Spinal cord (tissue), 10 donors: ENCODE measurements at places on chromosomes 2 and 18.
A peak's percentile ranks its signal among the peaks of the same experiment; 100 is the strongest.

DNA sequence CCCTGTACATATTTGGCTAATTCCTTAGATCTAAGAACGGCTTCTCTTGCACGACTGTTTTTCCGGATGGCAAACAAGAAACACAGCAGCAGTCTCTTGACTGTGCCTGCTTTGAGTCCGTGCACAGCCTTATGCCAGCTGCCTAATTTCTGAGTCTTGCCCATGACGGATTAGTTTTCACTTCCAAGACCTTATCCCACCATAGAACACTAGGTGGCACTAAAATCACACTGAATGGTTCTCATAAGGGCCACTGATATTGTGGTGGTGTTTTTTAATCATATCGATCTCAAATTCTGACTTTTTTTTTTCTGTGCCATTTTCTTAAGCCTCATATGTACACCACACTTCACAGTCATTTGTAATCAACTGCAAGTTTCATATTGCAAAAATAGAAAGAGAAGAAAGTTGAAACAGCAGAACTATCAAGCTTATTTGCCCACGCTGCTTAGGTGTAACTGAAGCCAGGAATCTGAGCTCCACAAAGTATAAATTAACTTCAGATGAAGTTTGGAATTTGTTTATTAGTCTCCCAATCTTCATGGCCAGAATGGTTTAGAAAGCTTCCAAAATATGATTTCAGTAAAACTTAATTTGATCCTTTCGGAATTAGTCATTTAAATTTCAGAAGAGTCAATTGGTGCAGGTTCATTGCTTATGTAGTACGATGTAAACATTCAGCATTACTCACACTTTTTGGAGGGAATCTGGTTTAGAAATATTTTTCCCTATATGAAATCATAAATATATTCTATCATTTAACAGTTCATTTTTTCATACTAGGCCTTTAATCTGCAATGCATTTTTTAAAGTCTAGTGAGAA lies 45.5 kb upstream of the SCN7A start:
- peak; percentile 95 for DNase-seq

- DNase-seq = no peak
Measured at GRCh38 chr2:144358979-144359541, 160.9 kb downstream of the ZEB2 start.

DNA sequence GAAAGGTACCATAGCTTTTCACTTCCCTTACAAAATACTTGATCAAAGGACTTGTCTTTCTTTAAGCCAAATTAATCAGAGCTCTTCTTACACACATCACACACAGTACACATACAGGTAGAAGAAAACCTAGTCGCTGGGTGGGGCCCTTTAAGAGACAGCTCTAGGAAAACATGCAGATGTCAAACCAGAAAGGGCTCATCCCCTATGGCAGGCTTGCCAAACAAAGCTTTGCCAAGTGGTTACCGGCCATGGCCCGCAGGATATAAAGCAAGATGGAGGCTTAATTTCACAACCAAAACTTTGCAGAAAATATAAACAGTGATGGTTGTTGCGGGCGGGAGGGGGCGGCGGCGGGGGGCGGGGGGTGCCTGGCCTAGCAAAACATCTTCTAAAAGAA lies 2156.0 kb upstream of the PIK3C3 start:
- no peak for DNase-seq

DNA sequence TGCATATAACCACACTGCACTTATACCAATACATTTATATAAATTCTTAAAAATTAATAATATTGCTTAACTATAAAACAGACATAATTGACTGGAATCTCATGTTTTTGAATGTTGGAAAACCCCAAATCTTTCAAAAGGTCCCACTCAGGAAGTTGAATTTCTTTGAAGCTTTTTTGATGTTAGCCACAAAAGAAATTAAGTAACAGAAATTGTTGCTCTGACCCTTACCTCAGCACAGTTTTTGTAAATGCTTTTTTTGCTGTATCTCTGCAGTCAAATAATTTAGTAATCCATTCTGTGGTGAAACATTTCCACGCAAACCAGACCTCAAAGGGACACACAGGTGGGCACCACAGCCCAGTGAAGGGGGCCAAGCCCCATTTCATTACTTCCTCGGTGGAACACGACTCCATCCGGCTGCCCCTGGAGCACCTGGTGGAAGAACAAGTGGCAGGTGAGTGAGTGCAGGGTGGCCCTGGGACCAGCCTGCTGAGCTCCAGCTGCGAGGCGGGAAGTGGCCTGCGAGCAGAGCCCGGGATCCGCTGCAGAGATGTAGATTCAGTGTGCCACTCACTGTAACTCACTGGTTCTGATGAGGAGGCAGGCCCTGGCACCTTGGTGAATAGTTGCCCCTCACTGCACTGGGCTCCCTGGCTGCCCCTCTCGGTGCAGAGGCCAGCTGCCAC lies 8.4 kb downstream of the SCLY start:
- DNase-seq = no peak

GRCh38 chr2:70356941-70357683 lies 55.2 kb upstream of the FAM136A start:
- no peak for DNase-seq

DNA sequence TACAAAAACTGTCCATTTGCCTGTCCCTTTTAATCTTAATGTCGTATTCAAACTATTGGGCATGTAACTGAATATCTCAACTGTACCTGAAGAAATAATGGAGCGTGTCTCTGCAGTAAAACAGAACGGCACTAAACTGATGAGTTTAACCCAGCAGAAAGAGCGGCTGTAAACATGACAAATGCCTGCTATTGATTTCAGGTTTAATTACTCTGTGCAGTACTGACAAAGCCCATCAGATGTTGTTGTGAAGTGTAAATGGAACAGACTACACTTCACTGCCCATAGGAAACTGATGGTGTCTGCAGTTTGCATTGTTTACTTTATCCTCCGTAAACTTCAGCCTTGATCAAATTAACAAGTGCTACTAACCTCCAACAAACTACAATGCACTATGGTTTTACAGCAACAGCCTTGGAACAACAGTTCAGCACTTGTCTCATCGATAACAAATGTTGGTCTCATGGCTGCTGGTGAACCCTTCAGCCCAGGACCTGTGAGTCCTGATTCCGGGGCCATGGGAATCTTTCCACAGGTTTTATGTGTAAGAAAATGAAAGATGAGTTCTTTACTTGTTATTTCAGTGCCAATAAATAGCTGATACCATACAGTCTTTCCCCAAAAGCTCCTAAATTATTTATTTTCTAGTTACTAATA lies 316.5 kb downstream of the CCDC178 start:
- no peak for DNase-seq

- DNase-seq = no peak
Measured at GRCh38 chr2:231676243-231676642, 32.1 kb upstream of the PTMA start.

DNA sequence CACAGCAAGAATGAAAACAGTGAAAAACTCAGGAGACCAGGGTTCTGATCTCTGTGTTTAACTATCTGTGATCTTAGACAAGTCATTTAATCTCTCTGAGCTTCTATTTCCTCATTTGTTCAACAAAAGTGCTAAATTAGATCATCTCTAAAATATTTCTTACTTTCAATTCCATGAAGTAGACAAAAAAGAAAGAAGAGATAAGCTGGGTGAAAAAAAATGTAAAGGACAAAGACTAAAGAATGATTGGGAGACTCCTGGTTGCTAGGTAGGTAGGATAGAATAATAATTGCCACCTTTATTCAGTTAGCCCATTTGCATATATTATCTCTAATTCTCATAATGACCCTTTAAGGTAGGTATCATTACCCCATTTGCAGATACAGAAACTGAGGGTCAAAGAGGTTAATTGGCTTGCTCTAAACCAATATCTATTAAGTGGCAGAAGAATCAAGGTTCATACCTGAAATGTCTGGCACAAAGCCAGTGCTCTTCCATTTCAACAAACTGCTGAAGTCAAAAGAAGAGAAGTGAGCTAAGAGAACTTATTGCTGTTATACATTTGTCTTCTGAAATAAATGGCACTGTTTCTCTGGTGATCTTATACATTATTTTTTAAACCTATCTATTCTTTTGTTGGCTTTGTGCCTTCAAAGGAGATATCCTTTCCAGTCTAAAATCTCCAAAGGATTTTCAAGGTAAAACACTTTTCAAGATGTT lies 141.7 kb downstream of the OTX1 start:
- DNase-seq = peak; percentile 25

GRCh38 chr18:43389163-43389562 lies 111.9 kb upstream of the SYT4 start:
- no peak for DNase-seq

DNA sequence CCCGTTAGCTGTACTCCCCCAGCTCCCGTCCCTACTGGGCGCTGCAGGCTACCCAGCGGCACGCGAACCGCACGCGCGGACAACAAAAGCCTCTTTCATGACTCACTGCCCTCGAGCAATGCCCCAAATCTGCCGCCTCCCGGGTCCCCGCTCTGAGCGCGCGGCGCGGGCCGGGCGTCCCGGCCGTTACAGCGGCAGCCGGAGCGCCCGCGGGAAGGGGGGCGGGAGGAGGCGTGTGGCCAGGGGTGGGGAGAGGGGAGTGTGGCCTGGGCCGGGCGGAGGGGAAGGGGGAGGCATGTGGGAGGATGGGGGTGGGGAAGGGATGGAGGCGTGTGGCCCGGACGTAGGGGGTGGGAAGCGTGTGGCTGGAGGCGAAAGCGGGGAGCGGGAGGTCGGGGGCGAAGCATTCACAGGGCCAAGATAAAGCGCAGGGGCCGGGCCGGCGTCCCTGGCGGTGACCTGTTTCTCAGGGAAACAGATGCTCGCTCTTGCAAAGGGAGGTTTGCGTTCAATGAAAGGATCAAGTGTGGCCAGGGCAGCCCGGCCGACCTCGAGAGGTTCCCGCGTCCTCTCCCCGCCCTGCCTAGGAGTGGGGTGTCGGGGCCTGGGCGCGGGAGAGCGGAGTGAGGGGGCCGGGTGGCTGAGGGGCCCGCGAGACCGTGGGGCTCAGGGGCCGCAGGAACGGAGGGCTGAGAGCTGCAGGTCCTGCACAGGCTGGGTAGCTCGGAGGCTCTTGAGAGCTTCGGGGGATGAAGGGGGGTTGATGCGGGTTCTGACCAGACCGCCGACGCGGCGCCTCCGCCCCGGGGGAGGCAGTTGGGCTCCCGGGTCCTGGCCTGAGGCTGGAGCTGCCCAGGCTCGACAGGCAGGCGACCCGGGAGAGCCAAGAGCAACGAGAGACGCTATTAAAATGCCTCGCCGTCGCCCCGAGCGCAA lies 3.5 kb upstream of the NEUROD1 start:
- no peak for DNase-seq

DNA sequence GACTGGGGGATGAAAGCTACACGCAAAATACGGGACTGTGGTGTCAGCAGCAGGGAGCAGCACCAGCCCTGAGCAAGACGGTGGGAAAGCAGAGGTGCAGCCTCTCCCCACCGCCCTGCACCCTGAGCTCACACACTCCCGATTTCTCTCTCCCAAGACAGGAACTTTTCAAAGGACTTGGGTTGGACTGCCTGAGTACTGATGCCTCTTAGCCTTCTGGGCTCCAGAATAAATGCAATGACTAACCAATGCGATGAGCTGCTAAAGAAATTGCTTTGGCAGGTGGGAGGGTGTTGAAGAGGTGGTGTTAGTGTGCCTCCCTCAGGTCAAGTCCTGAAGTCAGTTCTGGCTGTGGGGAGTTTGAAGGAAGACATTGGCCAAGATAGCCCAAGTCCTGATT lies 9.6 kb downstream of the TRIM54 start:
- DNase-seq = no peak

DNA sequence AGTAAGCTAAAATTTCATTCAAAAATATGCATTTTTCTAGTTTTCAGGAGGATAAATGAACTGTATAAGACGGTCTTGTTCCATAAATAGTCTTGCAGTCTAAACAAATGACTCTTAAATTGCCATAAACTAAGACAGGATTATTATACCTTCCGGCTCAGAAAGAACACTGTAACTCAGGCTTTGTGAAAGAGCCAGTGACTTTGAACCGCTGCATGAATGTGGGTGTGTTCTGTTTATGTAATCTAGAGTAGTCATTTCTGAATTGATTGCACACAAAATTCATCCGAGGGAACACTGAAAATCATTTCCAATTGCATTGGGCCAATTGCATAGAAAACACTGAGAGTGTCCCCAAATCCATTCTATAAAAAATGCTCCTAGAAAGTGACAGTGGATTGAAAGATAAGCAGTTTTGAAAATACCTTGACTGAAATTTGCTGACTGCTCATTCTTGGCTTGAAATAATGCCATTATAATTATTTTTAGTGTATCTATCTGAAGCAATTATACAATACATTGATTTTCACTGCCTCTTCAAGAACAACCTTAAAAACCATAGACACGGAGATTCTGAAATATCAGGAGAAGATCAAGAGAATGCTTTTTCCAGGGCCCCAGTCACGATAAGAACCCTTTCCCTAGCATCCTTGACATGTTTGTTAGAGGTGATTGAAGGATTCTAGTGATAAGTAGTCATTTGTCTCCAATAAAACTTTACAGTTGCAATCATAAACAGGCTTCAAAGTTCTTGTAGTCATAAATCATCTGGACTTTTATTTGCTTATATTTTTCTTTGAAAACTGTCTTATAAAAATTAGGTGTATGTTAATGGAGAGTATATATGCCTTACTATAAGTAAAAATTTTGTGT lies 55.4 kb downstream of the CNTNAP5 start:
- no peak for DNase-seq

- DNase-seq = no peak
Measured at GRCh38 chr2:207805566-207806226, 36.0 kb upstream of the FZD5 start.

DNA sequence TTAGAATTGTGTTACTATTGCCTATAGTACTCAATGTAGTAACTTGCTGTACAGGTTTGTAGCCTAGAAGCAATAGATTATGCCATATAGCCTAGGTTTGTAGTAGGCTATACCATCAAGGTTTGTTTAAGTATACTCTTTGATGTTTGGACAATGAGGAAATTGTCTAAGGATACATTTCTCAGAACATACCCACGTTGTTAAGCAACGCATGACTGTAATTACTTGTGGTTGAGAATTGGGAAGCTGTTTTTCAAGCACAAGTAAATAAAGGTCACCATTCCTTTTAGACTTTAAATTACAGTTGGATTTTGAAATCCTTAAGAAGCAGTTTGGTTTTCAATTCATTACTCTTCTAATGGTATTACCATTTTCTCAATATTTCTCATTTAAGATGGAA lies 89.8 kb upstream of the KCNH7 start:
- DNase-seq = no peak

DNA sequence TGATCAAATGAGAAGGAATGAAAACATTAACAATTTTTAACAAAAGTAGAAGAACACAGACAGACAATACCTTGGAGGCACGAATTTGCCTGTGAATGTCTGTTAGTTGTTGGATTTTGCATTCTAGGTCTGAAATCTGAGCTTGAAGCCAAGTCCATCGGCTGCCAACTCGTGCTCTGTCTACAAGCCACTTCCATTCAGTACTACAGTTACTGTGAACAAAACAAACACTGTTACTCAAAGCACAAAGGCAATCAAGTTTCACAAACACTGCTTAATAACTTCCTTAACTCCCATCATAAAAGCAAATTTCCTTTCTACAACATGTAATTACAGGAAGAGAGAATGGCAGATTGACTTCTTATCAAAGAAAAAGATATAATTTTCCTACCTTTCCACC lies 42.2 kb downstream of the KANSL1L start:
- DNase-seq = no peak

- DNase-seq = no peak
Measured at GRCh38 chr18:44134447-44134846, 546.2 kb upstream of the SETBP1 start.

- no peak for DNase-seq
Measured at GRCh38 chr2:206143451-206143850, 15.8 kb downstream of the NDUFS1 start.

- peak; percentile 69 for DNase-seq
Measured at GRCh38 chr2:46299365-46300263, 2.4 kb downstream of the EPAS1 start.

GRCh38 chr2:235217846-235218245 lies 266.0 kb downstream of the SH3BP4 start:
- DNase-seq = no peak

- no peak for DNase-seq
Measured at GRCh38 chr18:63879709-63880108, 7.8 kb upstream of the SERPINB2 start.
